NCI-H510A (cell line): ENCODE measurements at places on chromosomes 7 and 10.

GRCh38 chr10:81696609-81697388 is 178.2 kb upstream of the NRG3 start:
- DNase-seq = no peak

- no peak for DNase-seq
These were observed 148.4 kb upstream of the FAM20C start for GRCh38 chr7:43791-44540.

GRCh38 chr10:21493784-21494183 is 31.7 kb downstream of the SKIDA1 start:
- no peak for DNase-seq

DNA sequence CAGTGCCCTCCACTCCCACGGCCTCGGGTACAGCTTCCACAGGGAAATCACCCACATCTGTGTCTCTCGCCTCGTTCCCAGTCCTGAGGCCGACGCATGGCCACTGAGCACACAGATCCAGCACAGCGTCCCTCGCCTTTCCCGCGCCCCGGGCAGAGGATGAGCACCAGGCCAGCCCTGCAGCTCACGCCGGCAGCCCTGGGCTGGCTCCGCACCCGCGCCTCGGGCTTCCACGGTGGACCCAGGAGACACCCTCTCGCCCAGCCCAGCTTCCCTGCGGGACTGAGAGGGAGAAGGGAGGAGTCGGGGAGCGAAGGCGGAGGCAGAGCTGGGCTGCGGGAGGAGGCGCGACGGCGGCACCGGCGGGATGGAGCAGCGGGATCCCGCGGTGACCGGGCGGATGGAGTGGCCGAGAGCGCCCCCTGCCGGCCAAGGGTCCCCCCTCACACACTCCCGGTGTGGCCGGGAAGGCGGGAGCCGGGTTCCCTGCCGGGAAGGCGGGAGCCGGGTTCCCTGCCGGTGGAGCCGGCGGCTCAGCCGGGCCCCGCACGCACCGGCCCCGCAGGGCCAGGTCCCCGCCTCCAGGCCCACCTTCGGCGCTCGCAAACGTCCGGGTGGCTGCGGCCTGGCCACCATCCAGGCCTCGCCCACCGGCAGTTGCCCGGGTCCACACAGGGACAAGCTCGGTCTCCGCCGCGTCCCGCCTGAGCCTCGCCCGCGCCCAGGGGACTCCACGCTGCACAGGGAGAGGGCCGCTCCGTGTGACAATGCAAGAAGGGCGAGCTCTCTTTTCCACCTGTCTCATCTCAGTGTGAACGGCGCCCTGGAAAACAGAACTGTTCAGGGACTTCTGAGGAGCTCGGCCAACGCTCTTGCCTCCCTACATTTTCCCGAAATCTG is 110.3 kb upstream of the LANCL2 start:
- peak; percentile 78 for DNase-seq

- DNase-seq = no peak
These were observed 26.0 kb upstream of the PCDH15 start for GRCh38 chr10:54826994-54827560.

DNA sequence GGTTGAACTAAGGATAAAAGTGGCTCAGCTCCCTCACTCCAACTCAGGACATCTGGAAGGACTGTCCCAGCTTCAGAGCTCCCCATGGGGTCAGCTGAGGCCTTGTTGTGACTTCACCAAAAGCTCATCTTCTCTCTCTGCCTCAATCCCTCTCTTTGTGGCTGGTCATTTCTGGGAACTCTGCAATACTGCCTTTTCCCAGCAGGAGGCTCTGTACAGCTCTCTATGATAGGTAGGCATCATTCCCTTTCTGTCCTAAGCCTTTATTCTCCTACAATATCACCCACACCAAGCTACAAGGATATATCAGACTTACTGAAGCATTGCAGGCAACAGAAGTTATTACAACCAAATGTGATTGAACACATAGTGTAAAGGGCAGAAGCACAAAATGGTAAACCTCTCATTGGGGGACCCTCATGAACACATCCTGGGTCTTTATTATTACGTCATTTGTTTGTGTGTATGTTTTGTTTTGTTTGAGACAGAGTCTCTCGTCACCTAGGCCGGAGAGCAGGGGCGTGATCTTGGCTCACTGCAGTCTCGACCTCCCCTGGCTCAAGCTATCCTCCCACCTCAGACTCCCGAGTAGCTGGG is 36.7 kb upstream of the PRPS1L1 start:
- no peak for DNase-seq

- DNase-seq = no peak
These were observed 837.7 kb downstream of the REEP3 start for GRCh38 chr10:64358907-64359306.

DNA sequence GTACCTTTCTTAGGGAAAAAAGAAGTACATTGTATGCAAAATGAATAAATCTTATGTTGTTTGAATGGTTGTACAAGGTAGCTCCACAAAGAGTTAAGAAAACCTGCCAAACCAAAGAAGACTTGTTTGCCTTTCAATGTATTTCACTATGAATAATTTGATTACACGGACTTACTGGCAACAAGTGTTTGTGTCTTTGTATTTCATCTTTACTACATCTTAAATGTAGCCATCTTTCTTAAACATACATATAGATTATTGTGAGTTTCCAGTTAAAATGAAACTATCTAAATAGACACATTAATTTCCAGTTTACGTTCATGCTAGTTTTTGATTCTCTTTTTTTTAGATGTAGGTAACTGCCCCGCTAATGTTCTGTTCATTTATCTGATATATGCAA is 2.8 kb downstream of the PRKG1 start:
- DNase-seq = no peak

DNA sequence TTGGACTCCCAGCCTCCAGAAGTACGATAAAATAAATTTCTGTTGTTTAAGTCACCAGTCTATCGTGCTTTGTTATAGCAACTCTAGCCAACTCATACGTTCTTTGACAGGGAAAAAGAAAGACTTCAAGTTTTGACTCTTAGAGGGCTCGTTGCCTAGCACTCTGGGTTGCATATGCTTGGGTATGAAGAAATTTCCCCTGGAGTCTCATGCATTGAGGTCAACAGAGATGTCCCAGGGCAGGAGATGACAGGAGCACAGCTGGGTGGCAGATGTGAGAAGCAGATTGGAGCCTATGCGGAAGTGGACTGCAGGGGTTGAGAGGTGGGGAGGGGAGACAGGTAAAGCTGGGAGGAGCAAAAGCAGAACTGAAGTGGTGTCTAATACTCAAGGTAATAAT is 63.3 kb upstream of the JAZF1 start:
- no peak for DNase-seq

- DNase-seq = no peak
These were observed 16.4 kb upstream of the PTPRN2 start for GRCh38 chr7:158603773-158604755.

- DNase-seq = no peak
These were observed 422 bp downstream of the AP1S1 start for GRCh38 chr7:101154693-101155102.

DNA sequence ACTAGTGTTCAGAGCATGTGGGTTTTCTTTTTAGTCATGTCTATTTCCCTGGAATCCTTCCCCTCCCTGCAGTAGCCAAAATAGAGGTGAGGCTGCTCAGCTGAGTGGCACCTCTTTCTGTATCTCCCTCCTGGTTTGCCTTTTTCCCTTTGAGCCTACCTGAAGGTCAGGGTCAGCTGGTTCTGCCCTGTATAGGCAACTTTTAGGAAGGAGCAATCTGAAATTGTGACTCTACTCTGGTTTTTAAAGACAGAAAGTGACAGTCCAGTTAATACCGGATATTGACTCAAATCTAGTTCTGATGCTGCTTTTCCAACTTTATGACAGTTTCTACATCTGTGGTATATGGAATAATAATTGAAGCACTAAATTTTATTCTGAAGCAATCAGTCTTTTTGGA is 26.0 kb downstream of the CCM2 start:
- no peak for DNase-seq

GRCh38 chr10:101684782-101685181 is 10.2 kb downstream of the FBXW4 start:
- no peak for DNase-seq

GRCh38 chr7:1661461-1661860 is 8.6 kb upstream of the ELFN1 start:
- no peak for DNase-seq

DNA sequence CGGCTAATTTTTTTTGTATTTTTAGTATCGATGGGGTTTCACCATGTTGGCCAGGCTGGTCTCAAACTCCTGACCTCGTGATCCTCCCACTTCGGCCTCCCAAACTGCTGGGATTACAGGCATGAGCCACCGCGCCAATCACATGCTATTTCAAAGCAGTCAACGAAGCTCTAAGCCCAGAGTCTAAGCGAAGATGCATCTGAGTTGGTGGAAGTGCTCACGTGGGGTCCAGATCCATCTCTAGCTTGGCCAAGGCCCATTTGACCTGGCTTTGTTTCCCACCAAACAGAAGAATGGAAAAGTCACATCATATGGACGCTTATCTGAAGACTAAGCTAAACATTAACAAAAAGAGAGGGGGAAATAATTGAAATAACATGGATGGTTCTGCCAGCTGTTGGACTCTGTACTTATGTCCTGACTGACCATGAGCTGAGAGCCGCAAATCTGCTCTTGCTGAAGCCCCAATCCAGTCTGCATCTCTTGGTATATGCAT is 3.8 kb upstream of the GTF2I start:
- DNase-seq = no peak

GRCh38 chr7:121714559-121715303 is 158.2 kb upstream of the PTPRZ1 start:
- DNase-seq = no peak

GRCh38 chr7:111525100-111525499 is 37.2 kb downstream of the IMMP2L start:
- DNase-seq = no peak

DNA sequence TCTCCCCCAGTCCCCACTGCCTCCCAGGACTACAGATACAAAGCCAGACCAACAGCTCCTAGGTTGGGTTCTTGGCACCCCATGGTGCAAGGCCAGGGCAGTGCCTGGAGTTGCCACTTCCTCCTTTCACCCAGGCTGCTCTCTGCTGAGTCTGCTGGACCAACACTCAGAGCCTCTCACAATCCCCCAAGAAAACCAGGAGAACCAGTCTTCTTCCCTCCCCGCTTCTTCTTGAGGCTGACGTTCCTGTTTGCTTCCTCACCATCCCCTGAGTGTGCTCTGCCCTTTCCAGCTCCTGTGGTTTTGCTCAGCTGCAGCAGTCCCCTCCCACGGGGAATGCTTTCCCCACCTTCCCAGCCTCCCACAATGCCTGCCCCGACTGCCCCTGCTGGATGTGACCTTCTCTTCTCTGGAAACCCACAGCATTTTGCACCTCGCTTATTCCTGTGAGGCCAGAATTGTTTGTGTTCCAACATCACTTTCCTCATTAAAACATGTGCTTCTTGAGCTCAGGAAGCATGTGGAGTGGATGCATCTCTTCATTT is 89.9 kb downstream of the GOLGA7B start:
- no peak for DNase-seq

GRCh38 chr10:95545981-95546380 is 15.2 kb downstream of the SORBS1 start:
- no peak for DNase-seq

DNA sequence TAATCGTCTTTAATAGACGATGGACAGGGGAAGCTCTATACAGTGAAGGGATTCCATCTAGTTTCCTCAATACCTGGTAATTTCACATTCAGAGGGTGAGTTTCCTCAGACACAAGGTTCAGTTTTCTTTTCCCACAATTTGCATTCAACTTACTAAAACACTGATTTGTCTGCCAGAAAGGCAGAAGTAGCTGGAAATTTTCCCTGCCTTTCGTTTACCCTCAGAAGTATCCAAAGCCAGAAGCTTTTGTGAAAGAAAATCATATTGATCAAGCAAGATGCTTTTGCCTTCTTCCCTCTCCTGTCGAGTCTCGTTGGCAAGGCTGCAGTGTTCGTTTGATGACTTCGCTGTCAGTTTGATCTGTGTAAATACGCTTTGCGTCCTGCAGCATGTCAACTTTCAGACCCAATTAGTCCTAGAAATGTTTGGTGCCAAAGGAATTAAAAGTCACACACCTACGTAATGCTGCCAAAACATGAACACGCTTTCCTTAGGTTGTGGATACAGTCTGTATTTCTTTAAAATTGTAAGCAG is 631.9 kb upstream of the FOXK1 start:
- no peak for DNase-seq

DNA sequence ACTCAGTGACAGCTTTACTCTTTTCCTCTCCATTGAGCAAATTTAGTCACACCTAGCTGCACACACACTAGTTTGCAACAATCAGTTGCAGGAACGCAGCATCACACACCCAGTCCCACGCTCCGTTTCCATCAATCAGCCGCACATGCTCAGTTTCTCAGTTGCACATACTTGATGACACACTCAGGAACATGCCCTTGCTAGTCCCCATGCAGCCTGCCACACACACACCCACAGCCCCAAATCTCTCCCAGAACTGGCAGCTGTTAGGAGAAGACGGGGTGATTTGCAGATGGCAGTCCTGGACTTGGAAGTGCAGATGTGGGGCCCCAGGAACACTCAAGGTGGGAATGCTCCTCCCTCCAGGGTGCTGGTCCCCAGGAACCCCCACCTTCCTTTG is 7.7 kb downstream of the LBX1 start:
- no peak for DNase-seq

- no peak for DNase-seq
These were observed 70.2 kb downstream of the SORCS3 start for GRCh38 chr10:104711302-104711721.

- DNase-seq = no peak
These were observed 566 bp downstream of the ZNF789 start for GRCh38 chr7:99473315-99473596.

DNA sequence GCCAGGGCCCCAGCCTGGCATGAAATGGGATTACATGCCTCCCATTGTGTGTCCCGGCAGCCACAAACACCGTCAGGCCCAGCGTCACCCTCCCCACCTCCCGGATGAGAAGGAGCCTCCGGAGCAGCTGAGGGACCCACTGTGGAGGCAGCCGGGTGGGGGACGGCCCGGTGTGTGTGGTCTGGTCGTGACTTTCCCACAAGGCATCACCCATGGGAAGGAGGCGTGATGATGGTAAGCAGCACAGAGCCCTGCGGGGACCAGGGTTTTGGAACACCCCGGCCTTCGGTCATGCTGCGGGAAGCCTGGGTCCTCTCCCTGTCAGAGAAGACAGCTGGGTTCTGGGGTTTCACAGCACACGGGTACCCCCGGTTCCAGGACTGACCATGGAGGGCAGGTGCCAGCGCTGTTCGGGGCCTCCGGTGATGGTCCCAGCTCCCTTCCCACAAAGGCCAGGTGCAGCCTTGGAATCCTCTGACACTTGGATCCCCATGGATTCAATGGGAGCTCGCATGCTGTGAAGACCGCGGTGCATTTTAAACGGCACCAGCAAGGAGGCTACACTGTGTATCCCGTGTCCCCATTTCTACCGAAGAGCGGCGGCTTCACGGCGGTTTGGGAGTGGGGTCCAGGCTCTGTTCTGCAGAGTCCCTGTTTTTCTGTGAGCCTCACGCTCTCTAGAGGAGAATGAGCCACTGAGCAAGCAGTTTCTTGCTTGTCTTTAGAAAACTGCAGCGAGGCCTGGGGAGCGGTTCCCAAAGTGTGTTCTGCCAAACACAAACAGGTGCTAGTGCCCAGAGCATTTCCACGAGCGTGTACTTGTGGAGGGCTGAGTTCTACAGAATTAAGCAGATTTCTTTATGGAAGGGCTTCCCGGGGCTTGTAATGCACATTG is 336.0 kb downstream of the ADARB2 start:
- DNase-seq = no peak

GRCh38 chr7:158419238-158419785 is 168.3 kb downstream of the PTPRN2 start:
- no peak for DNase-seq

- DNase-seq = no peak
These were observed 181.8 kb downstream of the DNAJB6 start for GRCh38 chr7:157518514-157519175.

- peak; percentile 57 for DNase-seq
These were observed 1.3 kb upstream of the SLC26A5 start for GRCh38 chr7:103447073-103447960.

GRCh38 chr10:89352802-89353201 is 25.0 kb downstream of the IFIT3 start:
- DNase-seq = no peak
